ENCODE measurements at places on chromosomes 3 and 15.

DNA sequence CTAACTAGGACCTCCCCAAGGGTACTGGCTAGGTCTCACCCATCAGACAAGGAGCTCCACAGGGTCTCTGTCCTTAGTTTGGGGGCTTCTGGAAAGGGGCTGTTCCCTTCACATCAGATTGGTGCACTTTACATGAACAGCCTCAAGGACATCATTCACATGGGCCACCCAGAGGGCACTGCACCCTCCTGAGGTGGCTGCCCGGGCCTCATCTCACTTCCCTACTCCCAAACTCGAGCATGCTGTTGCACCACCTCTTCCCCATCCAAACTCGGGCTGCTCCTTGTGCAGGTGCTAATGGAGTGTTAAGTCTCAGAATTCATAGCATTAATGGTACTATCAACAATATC, 48.1 kb downstream of the RAB11A start:
- no peak for DNase-seq

DNA sequence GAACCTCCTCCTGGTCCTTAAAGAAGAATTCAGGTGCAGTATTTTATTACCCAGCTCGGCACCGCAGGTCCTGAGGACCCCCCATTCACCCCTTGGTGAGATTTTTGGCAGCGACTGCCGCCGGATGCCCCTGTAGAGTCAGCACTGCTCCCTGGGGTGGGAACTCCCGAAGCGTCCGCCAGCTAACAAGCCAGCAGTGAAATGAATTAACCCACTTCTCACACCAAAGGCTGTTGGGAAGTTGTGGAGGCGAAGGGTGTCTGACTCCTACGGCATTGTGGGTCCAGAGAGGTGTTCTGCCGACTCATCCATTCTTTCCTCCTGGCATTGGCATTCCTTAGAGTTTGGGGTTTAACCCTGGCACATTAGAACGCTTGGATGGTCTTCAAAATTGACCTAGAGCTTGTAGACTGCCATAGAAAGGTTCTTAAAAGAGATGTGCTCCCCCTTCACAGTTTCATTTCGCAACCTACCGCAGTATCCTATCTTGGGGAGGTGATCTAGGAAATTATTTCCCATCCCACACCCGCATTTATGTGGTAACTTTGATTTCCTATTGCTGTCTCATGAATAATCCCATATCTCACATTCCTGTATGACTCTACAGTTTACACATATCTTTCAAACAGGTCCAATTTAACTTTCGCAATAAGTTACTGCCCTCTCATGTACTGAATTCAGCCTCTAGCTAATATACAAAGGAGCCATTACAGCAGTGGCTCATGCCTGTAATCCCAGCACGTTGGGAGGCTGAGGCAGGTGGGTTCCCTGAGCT, 879 bp upstream of the EIF5A2 start:
- DNase-seq = peak; percentile 92

GRCh38 chr3:187490366-187490765, 122.2 kb downstream of the RTP4 start:
- no peak for DNase-seq

DNA sequence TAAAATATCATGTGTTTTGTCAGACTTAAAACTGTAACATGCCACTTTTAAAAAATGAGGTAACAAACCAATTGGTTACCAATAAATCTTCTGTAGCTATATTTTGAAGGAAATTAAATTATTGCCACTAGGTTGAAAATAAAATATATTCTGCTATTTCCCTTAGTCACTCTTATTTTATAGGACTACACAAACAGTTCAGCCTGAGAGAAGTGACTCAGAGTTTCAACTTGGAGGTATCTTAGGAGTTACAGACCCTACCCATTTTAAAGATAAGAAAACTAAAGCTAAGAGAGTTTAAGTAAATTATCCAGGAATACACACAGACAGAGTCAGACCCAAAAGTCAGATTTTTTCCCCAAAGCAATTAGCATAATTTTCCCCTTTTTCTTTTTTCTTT, 65.1 kb downstream of the PIK3CB start:
- DNase-seq = no peak

DNA sequence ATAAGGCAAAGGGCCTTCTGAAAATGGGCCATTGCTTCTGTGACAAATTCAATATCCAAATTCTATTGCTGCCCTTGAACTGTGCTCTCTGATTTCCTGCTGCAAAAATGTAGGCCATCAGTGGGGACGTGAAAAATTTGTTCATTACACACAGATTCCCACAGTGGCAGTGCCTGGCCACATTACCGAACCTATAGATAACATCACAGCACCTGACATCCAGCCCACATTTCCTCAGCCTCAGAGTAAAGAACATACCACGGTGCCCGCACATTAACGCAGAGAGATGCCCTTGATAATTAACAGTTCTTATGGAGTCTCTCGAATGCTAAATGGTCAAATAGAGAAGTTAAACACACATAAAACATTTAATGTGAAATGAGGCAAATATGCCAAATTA, 931.6 kb upstream of the CFAP20DC start:
- DNase-seq = no peak

DNA sequence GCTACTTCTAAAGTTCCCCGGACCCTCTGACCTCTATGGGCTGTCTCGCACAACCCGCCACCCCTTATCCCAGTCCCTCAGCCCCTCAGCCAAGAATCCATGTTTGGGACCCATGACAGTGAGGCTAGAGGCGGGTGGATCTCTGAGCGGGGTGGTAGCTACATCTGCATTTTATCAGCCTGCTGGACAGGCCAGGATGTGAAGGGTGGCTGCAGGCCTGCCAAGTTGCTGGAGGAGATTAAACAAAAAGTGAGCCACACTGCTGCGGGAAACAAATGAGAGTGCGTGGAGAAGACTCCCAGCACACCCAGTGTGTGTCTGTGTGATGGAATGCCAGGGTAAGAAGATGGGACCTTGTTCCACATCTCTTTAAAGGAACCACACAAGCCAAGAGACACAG, 51.1 kb upstream of the SPATA12 start:
- no peak for DNase-seq

Data from AG09309 (cell line).